ENCODE measurements at places on chromosomes 6 and 20.

DNA sequence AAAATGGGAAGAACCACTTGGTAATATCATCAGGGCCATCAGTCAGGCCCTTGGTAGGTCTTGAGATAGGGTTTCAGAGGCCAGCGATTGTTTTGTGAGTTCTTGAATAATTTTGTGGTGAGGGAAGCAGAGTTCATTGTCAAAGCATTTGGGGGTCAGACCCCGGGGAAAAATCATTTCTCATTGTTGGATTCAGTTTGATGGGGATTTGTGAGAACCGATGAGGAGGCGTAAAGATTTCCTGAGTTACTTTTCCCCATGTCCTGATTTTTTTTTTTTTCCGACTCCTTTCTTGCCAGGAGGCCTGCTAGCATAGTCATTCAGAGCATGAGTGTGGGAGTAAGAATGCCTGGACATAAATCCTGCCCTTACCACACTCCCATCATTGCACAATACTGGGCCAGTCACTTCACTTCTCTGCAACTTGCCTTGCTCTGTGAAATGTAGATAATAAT is 60.3 kb downstream of the TSHZ2 start:
- no peak for DNase-seq

GRCh38 chr6:56475736-56476457 is 166.8 kb downstream of the DST start:
- no peak for DNase-seq

DNA sequence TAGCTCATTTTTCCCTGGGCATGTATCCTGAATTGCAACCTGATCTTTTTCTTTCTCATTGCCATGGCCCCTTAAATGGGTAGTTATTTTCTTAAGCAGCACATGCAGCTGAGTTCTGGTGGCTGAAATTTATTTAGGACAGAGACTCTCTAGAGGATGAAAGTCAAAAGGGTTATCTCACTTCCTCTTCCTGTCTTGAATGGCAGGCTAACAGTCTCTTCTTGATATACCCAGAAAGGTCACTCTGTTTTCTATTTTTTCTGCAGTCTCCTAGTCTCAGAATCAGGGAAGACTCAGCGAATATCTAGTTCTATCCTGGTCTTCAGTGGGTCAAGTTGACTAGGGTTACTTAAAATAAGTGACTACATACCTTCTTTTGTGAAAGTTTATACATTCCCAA is 243.3 kb downstream of the EPHA7 start:
- DNase-seq, result no peak

GRCh38 chr6:160992980-160993314 is 1.4 kb downstream of the MAP3K4 start:
- no peak for DNase-seq

- no peak for DNase-seq
Measured at GRCh38 chr20:48815537-48815936, 12.3 kb downstream of the PREX1 start.

DNA sequence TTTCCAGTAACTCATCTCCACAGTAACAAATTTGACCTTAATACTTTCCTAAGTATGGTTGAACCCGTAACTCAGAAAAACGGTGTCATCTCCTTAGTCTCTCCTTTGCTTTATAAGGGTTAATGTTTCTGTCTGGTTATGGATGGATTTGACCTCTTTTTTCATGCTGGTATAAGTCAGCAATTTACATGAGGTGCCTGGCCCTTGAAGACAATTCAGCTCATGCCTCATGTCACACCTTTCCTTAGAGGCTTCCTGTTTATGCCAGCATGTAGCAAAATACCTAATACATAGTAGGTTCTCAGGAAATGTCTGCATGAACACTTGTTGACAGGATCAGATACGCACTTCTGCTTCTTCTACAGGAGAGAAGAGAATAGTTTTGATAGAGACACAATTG is 37.7 kb upstream of the C20orf144 start:
- DNase-seq, result no peak

GRCh38 chr6:56767892-56768531 is 125.3 kb upstream of the DST start:
- DNase-seq, result no peak

DNA sequence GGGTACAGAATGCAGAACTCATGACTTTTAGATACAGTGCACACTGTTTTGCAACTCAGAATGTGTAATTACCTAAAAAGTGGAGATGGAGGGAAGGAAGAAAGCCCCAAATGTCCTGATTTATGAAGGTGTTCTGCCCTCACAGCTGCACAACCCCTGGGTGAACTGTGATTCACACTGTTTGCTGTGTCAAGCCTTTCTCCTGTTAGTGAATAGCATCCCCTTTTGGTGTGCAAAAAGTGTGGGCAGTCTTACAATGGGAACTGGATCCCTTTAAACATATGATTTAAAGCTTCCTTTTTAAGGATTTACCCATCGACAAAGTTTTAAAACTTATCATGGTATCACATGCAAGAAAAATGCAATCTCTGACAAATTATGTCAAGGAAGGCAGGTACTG is 633.4 kb upstream of the EPHA7 start:
- no peak for DNase-seq

DNA sequence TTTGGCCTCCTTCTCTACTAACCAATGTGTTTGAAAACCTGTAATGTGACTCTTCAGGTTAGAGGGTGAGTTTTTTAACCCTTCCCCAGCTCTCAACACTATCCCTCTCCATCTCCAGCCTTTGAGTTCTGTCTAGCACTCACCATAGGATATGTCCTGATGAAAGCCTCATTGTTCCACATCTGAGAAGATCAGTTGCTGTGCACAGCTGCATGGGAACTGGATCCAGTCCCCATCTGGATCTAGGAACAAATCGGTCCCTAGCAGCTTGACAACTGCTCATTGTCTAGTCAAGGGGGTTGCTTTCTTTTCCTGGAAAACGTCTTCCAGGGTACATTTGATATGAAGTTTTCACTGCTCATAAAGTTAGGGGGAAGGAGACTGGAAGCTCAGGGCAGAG is 45.4 kb upstream of the AGPAT4 start:
- DNase-seq, result peak; percentile 79

DNA sequence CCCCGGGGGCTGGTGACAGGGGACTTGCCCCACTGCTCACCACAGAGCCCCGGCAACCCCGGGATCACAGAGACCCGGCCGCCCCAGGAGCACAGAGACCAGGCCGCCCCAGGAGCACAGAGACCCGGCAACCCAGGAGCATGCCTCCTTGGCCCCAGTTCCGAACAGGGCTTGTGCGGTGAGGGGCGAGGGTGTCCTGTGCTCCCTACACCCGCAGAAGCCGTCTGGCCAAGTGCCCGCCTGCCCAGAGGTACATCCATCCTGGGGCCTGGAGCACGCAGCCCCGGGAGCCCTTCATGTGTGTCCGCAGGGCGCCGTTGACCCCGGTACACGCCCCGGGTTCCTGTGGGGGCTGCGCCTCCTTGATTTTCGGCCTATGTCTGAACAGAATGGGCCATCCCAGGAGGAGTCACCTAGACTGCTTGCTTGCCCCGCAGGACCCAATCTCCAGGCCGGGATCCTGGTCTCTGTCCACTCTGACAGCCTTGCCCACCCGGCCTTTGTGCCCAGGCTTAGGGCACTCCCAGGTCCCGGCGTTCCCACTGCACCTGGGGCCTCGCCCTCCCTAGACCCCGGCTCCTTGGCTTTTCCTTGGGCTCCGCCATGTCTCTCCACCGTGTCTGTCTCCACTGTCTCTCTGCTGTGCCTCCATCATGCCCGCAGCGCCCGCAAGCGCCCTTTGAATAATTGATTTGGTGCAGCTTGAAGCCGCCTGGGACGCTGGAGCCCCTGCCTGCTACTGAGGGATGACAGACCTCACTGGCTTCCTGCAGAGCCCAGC is 219.8 kb downstream of the ERMARD start:
- DNase-seq, result no peak

DNA sequence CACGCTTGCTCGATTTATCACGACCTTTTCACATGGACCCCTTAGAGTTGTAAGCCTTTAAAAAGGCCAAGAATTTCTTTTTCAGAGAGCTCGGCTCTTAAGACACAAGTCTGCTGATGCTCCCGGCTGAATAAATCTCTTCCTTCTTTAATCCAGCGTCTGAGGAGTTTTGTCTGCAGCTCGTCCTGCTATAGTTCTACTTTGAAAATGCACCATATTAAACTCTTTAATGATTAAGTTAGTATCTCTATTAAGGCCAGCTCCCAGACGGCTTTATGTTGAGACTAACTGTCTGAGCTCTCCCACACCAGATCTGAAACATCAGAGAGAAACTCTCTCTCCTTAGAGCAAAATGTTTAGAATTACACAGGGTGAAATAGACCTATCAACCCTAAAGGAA is 18.0 kb upstream of the GSTA3 start:
- DNase-seq, result no peak

GRCh38 chr20:56187534-56188165 is 60.9 kb upstream of the MC3R start:
- DNase-seq, result peak; percentile 6

GRCh38 chr6:5199702-5200101 is 61.0 kb downstream of the LYRM4 start:
- DNase-seq, result no peak

DNA sequence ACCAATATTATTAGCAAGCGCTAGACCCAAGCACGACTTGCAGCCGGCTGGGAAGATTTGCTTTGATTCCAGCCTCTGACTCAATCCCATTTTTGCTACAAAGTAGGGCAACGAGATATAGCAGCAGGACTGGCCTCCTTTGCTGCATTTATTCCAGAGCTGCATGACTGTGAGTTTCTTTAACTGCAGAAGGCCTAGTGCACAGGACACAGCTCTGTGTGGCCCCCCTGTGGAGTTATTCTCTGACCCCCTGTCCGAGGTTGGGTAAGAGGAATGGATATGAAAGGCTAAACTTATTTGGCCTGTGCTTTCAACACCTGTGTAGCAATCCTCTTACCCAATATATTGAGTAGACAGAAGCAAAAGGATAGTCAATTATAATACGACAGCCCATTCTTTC is 133.3 kb upstream of the SPTLC3 start:
- no peak for DNase-seq

DNA sequence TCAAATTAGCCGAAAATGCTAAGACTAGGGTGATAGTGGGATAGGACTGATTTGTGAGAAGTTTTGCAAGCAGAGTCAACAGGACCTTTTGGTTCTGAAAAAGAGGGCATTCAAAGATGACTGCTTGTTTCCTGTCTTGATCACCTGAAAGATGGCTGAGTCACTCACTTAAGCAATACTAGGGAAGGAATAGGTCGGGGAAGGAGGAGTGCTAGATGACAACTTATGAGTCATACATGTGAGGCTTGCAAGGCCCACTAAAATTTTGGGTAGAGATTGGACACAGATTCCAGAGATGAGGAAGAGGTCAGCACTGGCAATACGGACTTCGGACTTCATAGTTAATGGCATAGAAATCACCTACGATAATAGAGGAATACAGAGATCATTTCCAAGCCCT is 89.2 kb downstream of the FAM83B start:
- DNase-seq, result no peak

DNA sequence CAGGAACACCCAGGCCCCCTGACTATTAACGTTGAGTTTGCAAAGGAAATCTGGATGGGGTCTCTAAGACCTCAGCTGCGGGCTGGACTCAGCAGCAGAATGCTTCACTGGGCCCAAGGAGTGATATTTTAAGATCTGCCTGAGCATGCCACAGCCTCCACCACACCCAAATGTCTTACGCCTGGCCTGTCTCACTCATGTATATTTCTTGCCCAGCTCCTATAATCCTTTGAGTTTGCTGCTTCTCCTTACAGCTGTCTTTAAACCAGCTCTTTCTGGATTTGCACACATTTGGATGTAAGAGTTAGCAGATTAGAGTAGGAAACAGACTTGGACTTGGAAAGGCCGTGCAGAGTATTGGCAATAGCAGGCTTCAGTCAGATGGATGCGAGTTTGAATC is 16.4 kb downstream of the CASS4 start:
- no peak for DNase-seq

GRCh38 chr20:15496501-15497039 is 1076.7 kb downstream of the KIF16B start:
- DNase-seq, result no peak

DNA sequence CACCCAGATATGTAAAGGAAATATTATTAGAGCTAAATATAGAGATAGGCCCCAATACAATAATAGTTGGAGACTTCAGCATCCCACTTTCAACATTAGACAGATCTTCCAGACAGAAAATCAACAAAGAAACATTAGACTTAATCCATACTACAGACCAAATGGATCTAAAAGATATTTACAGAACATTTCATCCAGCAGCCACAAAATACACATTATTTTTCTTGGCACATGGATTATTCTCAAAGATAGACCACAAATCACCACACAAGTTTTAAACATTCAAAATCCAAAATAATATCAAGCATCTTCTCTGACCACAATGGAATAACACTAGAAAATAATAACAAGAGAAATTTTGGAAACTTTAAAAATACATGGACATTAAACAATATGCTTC is 1159.1 kb upstream of the CITED2 start:
- no peak for DNase-seq

GRCh38 chr6:42961020-42961470 is 491 bp downstream of the GNMT start:
- no peak for DNase-seq
